ENCODE measurements at places on chromosomes 3 and 15. TPM values are rescaled to one million over a fixed set of nuclear protein-coding genes. Genes with fewer than 3 reads are reported as not detected.

GRCh38 chr3:83438188-83438587 is 1520.6 kb upstream of the CADM2 start:
- no peaks in the 10 kb centered on the region for H3K36me3 ChIP-seq
- H3K27me3 ChIP-seq, result no peaks in the 10 kb centered on the region
- DNase-seq, result no peak

DNA sequence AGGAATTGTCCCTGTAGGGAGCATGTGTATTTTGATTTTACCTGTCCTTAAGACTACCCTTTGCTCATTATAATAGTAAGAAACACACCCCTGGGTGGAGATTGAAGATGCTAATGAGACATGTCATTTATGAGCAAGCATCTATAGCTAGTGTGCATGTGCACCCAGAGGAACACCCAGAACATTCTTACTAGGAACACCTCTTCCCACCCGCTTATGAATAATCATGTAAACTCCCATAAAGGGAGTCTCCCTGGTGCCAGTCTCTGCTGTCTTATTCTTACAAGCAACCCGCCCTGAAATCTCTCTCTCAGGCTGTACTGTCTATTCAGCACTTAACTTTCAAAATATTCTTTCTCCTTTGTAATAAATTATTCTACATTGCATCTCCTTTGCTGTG is 1227.3 kb downstream of the ROBO1 start:
- DNase-seq, result no peak
- no peak overlapping the region for H3K27ac ChIP-seq
- no peaks in the 10 kb centered on the region for H3K36me3 ChIP-seq
- H3K27me3 ChIP-seq, result no peaks in the 10 kb centered on the region

DNA sequence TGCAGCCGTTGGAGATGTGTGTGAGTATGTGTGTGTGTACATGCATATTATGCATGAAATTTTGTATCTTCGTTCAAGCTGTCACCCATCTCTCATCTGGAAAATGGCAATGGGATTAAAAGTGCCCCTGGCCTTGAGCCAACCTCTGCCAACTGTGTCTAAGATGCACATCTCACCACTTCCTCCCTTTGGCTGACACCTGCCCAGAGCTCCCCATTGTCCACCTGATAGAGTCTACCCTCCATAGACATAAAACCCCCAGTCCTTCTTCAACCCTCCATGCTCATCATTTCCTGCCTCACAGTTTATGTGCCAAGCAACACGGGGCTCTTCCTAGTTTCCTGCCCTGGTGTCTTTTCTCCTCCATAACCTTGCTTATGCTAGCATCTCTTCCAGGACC is 187.5 kb upstream of the HES1 start:
- H3K27me3 ChIP-seq, result no peaks in the 10 kb centered on the region
- H3K36me3 ChIP-seq, result no peaks in the 10 kb centered on the region
- no peak overlapping the region for H3K4me3 ChIP-seq
- H3K4me1 ChIP-seq, result no peaks in the 10 kb centered on the region

GRCh38 chr3:58179235-58180098 is 31.3 kb downstream of the DNASE1L3 start:
- H3K4me1 ChIP-seq, result peaks cover 17% of the 10 kb centered on the region
- DNase-seq, result no peak
- no peak overlapping the region for H3K27ac ChIP-seq
- no peaks in the 10 kb centered on the region for H3K36me3 ChIP-seq
- H3K27me3 ChIP-seq, result no peaks in the 10 kb centered on the region

GRCh38 chr15:87671289-87671688 is 585.2 kb downstream of the NTRK3 start:
- H3K27ac ChIP-seq, result no peak overlapping the region
- no peaks in the 10 kb centered on the region for H3K27me3 ChIP-seq
- H3K4me3 ChIP-seq, result no peak overlapping the region
- H3K4me1 ChIP-seq, result no peaks in the 10 kb centered on the region
- H3K36me3 ChIP-seq, result no peaks in the 10 kb centered on the region

- no peaks in the 10 kb centered on the region for H3K36me3 ChIP-seq
- no peak overlapping the region for H3K4me3 ChIP-seq
- H3K27me3 ChIP-seq, result no peaks in the 10 kb centered on the region
- H3K4me1 ChIP-seq, result no peaks in the 10 kb centered on the region
Observed at GRCh38 chr3:149726716-149727407, 25.4 kb downstream of the COMMD2 start.

DNA sequence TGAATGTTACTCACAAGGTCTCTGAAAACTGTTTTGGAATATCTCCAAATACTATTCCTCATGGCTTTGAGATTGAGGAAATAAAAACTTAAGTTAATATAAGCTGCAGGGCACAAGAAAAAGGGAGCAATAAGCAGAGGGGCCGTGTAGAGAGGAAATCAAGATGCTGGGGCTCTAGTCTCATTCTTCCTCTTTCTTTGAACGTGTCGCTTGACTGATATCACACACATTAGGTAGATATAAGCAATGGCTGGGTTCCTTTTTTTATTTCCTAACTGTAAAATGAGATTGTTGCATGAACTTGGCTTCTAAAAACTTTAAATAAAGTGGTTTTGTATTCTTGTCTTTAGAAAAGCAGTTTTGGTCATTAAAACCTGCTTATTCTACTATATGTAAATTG is 326.7 kb upstream of the ROPN1 start:
- no peaks in the 10 kb centered on the region for H3K4me1 ChIP-seq
- DNase-seq, result no peak
- no peak overlapping the region for H3K27ac ChIP-seq
- H3K4me3 ChIP-seq, result no peak overlapping the region
- H3K36me3 ChIP-seq, result no peaks in the 10 kb centered on the region

DNA sequence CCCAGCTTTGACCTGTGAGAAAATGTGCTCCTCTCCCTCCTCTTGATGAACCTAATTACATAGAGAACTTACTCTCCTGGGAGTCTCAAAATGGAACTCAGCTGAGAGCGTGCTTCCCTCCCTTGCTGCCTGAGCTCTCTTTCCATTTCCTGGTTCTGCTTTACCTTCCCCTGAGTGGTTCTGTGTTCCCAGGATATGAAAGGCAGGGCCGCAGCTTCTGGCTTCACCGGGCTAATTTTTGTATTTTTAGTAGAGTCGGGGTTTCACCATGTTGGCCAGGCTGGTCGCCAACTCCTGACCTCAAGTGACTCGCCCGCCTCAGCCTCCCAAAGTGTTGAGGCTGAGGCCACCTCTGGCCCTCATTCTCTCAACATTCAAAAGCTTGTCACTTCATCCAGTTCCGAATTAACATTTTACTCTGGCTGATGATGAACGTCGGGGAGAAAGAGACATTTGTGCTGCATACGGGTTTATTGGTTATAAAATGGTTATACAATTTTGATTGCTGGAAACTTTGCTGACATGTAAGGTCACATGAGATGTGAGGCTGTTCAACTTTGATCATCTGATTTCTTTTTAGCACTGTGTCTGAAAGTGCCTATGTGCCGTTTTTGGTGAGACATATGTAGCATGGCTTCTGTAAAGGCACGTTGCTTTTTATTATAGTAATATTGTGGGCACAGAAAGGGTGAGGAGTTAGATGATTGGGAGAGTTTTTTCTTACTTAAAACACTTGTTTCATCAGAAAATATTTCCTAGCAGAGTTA is 6.6 kb downstream of the PLS1 start:
- H3K27me3 ChIP-seq, result no peaks in the 10 kb centered on the region
- H3K4me3 ChIP-seq, result no peak overlapping the region
- H3K27ac ChIP-seq, result no peak overlapping the region
- no peaks in the 10 kb centered on the region for H3K36me3 ChIP-seq

DNA sequence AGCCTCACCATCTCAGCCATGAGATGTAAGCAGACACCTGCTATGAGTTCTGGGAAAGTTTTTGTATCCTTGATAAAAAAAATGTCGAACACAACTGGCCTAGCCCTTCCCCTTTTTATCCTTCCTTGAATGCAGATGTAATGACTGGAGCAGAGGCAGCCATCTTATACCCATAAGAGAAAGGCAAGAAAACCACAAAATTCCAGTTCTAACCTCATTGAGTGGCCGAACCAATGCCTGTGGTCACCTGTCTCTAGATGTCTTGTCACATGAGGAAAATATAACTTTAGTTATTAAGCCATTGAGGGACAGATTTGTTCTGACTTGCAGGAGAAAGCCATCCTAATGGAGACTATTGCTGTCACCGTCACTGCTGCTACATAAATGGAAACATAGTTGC is 80.4 kb upstream of the SLC6A6 start:
- no peak overlapping the region for H3K4me3 ChIP-seq
- no peaks in the 10 kb centered on the region for H3K36me3 ChIP-seq
- H3K4me1 ChIP-seq, result no peaks in the 10 kb centered on the region

GRCh38 chr15:66014635-66015182 is 145.4 kb downstream of the RAB11A start:
- no peaks in the 10 kb centered on the region for H3K4me1 ChIP-seq
- no peak overlapping the region for H3K27ac ChIP-seq
- DNase-seq, result no peak

- H3K4me1 ChIP-seq, result peaks cover 28% of the 10 kb centered on the region
- DNase-seq, result peak; percentile 43
- no peak overlapping the region for H3K27ac ChIP-seq
- H3K36me3 ChIP-seq, result no peaks in the 10 kb centered on the region
- H3K27me3 ChIP-seq, result no peaks in the 10 kb centered on the region
Observed at GRCh38 chr3:46213201-46213600, 5.1 kb upstream of the CCR1 start.

DNA sequence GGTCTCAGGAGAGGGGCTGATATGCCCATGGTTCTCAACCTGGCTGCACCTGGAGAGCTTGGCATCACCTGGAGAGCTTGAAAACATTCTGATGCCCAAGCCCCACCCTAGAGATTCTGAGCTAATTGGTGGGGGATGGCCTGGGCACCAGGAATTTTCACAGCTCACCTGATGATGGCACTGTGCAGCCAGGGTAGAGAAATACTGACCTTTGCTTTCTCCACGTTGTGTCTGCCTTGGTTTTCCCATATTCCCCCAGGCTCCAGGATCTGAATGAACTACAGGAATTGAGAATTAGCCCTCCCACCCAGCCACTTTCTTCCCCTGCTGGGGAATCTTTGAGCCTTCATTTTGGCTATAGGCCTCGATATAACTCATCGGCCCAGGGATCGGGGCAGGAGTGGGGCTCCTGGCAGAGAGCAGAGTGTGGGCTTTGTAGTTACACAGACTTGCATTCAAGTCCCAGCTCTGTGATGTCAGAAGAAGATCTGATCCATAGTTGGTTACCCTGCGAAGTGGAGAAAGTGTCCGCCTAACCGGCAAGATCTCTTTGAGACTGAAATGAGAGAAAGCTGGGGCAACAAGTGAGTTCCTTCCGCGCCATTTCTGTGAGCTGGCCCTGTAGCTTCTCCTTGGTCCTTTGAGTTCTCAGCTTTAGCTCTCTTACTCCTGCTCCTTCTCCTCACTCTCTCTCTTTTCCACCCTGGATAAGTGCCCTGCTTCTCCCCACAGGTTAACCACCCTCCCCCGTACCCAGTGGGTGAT is 33.1 kb upstream of the UBE2Q2 start:
- no peak overlapping the region for H3K27ac ChIP-seq
- no peaks in the 10 kb centered on the region for H3K36me3 ChIP-seq
- H3K4me1 ChIP-seq, result no peaks in the 10 kb centered on the region

GRCh38 chr3:194675680-194676079 is 3.7 kb upstream of the LSG1 start:
- H3K27ac ChIP-seq, result no peak overlapping the region
- H3K27me3 ChIP-seq, result no peaks in the 10 kb centered on the region
- no peak overlapping the region for H3K4me3 ChIP-seq
- DNase-seq, result no peak
- no peaks in the 10 kb centered on the region for H3K36me3 ChIP-seq

DNA sequence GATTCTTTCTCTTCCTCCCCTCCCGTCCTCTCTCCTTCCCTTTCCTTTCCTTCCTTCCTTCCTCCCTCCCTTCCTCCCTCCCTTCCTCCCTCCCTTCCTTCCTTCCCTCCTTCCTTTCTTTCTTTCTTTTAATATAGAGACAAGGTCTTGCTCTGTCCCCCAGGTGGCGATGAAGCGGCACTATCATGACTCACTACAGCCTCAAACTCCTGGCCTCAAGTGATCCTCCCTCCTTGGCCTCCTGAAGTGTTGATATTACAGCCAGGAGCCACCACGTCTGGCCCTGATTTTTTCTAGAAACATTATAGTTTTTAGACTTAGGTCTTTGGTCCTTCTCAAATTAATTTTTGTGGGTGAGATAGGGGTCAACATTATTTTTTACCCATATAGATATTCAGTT is 15.5 kb downstream of the GRM2 start:
- no peak overlapping the region for H3K27ac ChIP-seq
- no peaks in the 10 kb centered on the region for H3K36me3 ChIP-seq
- no peak overlapping the region for H3K4me3 ChIP-seq

DNA sequence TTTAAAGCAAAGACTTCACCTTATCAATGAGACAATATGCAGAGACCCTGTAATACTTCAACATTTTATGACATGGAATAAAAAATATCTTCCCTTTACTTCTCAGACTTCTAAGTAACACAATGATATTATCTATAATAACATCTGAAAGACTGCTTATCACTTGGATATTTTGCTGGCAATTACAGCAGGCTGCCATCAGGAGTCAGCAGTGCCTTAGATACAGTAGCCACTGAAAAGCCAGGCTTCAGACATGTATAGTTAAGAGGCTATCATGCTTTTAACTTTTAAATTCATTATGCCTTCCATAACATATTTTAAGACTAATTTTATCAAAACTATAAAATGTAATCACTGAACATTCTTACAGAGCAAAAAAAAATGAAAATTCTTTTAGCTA is 227.5 kb downstream of the NEK10 start:
- no peak overlapping the region for H3K4me3 ChIP-seq
- no peak for DNase-seq
- no peaks in the 10 kb centered on the region for H3K36me3 ChIP-seq
- no peaks in the 10 kb centered on the region for H3K4me1 ChIP-seq

- H3K4me3 ChIP-seq, result no peak overlapping the region
- DNase-seq, result no peak
- H3K36me3 ChIP-seq, result no peaks in the 10 kb centered on the region
- H3K27ac ChIP-seq, result no peak overlapping the region
- no peaks in the 10 kb centered on the region for H3K4me1 ChIP-seq
Observed at GRCh38 chr3:128864351-128864811, 15.0 kb upstream of the ACAD9 start.

DNA sequence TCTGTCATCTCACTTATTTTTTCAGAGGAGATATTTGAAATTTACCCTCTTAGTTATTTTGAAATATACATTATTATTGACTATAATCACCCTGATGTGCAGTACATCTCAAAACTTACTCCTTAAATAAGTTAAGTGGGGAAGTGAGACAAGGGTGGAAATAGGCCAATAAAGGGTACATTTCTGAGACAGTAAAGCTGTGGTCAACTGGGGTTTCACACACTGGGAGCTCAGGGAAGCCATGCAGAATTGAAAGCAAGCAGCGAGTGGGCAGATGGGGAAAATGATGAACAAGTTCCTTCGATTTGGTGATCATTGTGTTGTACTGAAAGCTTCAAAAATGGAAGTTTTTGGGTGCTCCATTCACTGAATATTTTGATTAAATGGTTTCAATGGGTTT is 21.6 kb upstream of the MOBP start:
- H3K4me3 ChIP-seq, result no peak overlapping the region
- H3K27ac ChIP-seq, result no peak overlapping the region
- no peaks in the 10 kb centered on the region for H3K4me1 ChIP-seq
- no peaks in the 10 kb centered on the region for H3K36me3 ChIP-seq
- no peak for DNase-seq
- no peaks in the 10 kb centered on the region for H3K27me3 ChIP-seq

GRCh38 chr3:127254033-127254644 is 33.7 kb downstream of the PRR20G start:
- H3K4me1 ChIP-seq, result no peaks in the 10 kb centered on the region
- no peak overlapping the region for H3K27ac ChIP-seq
- no peak overlapping the region for H3K4me3 ChIP-seq
- H3K36me3 ChIP-seq, result no peaks in the 10 kb centered on the region
- DNase-seq, result no peak

GOLGA6L7 gene
- polyA plus RNA-seq, result not detected

SYNPR gene
- polyA plus RNA-seq, result not detected

STAB1 gene
- polyA plus RNA-seq, result not detected

DOCK3 gene
- 0.04 TPM for polyA plus RNA-seq

SLC9C1 gene
- polyA plus RNA-seq, result not detected

ZNF774 gene
- not detected for polyA plus RNA-seq

SNX4 gene
- 28.6 TPM for polyA plus RNA-seq

TSEN2 gene
- polyA plus RNA-seq, result 11.2 TPM

All from CD4-positive, alpha-beta memory T cell (primary cell).